CD4-positive, alpha-beta T cell treated with Interleukin-1 beta for 1 hour (primary cell): ENCODE measurements at places on chromosomes 4 and X.

- peak; percentile 95 for DNase-seq
Observed at GRCh38 chrX:107716816-107717700, 58.5 kb downstream of the TSC22D3 start.

GRCh38 chr4:101556842-101557241 lies 209.5 kb upstream of the PPP3CA start:
- no peak for DNase-seq

DNA sequence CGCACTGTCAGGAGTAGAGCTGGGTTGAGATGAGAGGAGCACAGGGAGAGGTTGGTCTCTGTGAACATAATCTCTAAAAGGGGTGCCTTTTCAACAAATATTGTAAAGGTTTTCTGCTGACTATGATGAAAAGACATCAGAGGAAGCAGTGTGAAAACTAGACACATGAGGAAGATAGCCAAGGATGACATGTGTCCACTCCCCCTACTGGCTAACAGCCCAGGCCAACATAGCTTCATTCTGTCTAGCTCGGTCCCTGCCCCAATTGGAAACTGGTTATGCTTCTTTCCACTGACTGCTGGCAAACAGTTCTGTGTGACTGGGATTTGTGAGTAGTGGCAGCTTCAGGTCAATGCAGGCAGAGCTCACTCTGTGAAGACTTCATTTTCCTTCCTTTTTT lies 115.4 kb upstream of the ESX1 start:
- no peak for DNase-seq

DNA sequence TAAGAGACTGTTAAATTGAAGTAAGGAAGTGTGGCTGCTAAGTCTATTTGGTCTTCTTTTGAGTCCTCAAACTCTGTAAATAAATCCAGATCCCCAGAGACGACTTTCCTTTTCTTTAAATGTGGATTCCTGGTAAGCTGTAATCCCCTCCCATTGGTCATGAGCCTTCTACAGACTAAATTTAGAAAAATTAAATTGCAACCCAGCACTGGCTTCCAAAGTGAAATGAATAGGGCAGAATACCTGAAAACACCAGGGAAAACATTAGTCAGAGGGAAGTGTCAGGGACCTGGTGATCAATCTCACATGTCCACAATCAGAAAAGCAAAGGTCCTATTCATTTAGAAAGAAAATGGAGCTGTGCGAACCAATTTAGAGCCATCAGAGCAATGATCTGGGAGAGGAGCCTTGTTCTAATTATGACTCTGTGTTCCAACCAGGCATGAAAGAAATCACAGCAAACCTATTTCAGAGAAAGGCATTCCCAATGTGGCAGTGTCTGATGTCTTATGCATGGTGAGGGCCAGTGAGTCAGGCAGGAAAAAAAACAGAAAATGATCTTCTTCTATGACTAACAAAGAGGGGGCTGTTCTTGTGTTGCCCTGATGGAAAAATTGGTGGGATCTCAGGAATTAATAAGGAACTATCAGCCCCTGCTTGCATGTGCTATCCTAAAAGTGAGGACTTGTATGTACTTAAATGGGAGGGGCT lies 19.8 kb upstream of the CCDC149 start:
- DNase-seq, result no peak

DNA sequence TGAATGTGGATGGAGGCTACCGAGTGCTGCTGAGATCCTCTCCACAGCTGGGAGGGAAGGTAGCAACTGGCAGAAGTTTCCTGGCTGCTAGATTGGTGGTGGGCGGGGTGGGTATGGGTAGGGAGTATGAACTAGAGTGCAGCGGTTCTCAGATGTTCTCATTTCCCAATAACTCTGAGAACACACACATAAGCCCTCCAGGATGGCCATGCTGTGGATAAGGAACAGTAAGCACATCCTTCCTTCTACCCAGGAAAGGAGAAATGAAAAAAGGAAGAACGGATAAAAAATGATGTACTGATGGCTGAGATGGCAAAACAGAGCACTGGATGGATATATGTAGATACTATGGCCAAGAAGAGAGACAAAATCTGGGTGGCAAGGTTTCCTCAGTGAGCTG lies 116.0 kb downstream of the ZNF827 start:
- no peak for DNase-seq

DNA sequence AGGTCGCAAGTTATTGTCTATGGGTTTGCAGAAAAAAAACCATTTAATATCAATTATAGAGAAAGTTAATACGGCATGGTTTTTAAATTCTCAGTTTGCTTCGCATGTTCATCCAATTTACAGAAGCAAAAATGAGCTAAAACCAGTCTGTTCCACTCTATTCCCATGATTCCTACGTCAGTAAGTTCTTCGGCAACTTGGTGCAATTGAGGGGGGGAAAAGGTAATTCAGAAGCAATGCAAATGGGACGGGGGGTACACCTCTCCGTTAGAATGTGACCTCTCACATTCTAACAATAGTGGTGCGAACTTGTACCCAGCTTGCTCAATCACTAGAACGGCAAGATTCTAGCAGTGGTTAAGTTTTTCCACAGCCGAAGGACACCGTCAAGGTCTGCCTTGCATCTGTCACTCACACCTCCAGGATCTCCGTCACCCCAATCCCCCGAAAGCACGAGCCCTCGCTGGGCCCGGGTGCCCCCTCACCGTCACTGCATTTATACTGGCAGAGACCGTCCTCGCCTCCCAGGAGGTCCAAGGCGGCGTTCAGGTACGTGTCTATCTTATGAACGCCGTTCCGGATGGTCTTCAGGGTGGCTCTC lies 653 bp downstream of the PLA2G12A start:
- DNase-seq, result no peak

DNA sequence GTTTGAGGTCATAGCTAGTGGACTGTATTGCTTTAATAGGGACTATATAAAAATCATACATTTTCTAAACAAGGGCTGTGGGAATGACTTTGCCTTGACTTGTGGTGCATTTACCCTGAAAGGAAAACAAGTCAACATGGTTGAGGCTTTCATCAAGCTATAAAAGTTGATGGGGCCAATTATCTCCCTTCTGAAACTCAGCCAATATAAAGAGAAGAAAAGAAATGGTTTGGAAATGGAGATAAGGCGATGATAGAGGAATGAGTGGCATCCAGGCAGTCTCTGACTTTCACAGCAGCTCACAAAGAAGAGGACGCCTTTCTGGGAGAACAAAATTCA lies 118.7 kb downstream of the SMARCA1 start:
- no peak for DNase-seq

DNA sequence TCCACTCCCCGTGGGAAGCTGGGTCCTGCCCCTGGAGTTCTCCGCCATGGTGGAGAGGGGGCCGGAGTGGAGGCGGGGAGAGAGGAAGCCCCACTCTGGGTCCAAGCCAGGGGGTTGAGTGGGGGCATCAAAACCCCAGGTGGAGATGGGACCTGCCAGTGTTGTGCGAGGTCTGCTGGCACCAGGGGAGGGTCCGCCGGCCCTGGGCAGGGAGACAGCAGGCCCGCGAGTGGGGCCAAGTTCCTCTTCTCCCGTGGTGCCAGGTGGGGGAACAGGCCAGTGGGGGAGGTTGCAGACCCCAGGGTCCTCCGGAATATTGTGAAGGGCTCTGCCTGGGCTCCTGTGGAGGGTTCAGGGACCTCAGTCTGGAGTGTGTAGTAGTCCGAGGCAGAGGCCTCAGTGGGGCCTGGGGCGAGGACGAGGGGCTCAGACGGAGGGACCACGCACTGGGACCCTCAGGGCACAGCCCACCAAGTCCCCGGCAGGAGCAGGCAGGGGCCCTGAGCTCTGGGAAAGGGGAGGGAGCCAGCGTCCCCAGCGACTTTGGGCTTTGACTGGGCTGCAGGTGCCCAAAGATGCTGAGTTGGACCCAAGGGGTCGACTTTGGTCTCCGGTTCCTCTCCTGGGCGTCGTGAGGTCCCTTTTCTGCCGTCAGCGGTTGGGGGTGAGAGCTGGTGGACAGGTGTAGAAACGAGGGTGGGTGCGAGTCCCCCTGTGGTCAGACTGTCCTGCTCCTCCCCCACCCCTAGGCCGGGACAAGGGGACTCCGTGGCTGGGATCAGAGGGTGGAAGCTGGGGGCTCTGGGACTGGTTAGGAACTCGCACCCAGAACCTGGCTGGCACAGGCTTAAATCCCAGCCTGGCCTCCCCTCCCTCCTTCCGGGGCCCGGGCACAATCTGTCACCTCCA lies 43.8 kb upstream of the NKX1-1 start:
- DNase-seq, result no peak

- no peak for DNase-seq
Observed at GRCh38 chr4:7772711-7773385, 166.8 kb downstream of the AFAP1 start.

GRCh38 chr4:52659722-52660261 lies 691 bp upstream of the USP46 start:
- DNase-seq, result peak; percentile 1

DNA sequence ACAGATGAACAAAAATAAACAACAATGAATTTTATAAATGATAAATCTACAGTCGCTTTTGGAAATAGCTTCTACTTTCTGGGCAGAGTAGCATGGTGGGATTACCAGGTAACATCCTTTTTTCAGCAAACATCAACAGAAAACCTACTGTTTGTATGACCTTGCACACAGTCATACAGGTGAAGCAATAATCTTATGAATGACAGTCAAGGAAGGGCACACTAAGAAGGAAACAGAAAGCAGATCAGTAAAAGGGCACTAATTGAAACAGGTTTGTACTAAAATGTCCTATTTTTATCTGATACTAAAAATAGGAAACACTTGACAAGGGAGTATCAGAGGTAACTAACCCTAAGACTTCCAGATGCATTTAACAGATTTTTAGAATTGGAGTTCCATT lies 108.9 kb downstream of the DLG3 start:
- no peak for DNase-seq

DNA sequence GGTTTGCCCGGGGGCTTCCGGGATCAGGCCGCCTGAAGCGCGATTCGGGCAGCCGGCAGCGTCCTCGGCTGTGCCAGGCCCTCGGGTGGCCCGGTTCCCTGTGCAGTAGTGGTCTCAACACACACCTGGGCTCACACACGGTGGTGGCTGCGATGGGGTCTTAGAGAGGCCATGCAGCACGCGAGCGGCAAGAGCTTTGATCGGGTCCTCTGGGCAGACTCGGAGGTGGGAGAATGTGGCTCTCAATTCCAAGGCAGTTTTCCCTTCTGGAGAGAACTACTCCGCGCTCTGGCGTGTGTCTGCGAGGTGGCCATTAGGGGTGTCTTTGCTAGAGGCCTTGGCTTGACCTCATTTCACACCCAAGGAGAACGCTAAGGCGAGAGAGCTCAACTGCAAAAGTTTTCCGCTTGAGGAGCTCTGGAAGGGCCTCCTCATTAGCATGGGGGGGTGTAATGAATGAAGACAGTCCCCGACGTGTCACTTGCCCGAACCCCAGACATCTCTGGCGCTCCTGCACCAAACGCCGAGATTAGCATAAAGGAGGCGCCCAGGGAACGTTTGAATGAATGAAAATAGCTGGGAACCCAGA lies 771 bp upstream of the RBPJ start:
- DNase-seq, result peak; percentile 23
